Tibial nerve (tissue), 4 donors: ENCODE measurements at places on chromosomes 1 and 21.

DNA sequence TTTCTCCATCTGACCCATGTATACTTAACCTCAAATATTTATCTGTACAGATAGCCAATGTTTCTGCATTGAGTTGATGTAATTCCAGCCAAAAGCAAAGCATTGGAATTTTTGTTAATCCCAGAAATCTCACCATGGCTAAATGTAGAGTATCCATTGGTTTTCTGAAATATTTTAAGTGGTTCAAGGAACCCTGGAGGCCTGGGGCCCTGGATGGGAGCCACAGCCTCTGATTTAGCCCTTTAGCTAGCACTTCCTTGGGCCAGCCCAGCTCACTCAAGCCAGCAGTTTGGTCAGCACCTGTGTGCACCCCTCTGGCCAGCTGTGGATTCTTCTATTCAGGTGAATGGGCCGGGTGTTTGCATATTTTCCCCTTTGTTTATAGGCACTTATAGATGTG, 18.8 kb upstream of the EPS8L3 start:
- DNase-seq = no peak

DNA sequence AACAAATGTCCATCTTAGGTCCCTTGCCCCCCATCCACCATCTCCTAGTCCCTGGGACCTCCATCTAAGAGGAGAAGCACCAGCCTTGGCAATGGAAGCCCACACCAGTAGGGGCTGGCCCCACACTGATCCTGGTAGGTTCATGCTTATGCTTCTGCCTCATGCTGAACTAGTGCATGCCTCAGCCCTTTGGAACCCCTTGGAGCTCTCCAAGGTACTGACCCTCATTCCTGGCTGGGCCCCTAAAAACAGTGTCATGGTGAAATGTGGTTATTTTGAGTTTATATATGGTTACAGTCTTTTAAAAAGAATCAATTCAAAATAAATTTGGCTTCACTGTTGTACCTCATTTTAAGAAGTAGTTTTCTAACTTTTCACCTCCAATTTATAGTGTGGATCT, 108.3 kb downstream of the HIVEP3 start:
- no peak for DNase-seq

- DNase-seq = no peak
Measured at GRCh38 chr1:234206651-234207284, 166.5 kb upstream of the COA6 start.

- no peak for DNase-seq
Measured at GRCh38 chr1:205256951-205257625, 29.3 kb downstream of the TMCC2 start.

- DNase-seq = no peak
Measured at GRCh38 chr1:38502758-38503157, 356.8 kb downstream of the RRAGC start.

DNA sequence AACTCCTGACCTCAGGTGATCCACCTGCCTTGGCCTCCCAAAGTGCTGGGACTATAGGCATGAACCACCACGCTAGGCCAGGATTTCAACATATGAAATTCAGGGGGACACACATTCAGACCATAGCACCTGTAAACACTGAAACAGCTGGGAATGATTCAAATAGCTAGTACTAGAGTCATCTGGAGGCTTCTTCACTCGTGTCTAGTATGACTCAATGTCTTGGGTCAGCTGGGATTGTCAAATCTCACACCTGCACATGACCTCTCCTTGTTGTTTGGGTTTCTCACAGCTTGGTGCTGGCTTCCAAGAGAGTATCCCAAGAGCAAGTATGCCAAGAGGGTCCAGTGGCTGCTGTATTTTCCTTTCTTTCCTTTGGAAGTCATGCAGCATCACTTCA, 75.1 kb downstream of the PGM1 start:
- DNase-seq = no peak

DNA sequence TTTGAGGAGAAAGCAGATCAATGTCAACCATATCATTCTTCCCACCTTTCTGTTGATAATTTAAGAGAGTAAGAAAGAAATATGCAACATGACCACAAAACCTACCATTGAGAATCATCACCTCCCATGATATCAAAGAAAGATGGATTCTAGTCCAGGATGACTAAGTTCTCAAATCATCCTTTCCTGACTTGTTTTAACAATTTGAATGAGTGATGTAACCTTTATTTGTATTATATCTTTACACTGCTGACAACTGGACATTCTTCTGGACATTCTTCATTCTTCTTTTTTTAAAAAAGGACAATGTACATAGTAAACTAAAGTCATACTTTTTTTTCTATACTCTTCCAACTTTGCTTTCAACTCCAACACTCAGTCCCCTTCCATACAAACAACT, 9.5 kb downstream of the PSMB4 start:
- DNase-seq = no peak

DNA sequence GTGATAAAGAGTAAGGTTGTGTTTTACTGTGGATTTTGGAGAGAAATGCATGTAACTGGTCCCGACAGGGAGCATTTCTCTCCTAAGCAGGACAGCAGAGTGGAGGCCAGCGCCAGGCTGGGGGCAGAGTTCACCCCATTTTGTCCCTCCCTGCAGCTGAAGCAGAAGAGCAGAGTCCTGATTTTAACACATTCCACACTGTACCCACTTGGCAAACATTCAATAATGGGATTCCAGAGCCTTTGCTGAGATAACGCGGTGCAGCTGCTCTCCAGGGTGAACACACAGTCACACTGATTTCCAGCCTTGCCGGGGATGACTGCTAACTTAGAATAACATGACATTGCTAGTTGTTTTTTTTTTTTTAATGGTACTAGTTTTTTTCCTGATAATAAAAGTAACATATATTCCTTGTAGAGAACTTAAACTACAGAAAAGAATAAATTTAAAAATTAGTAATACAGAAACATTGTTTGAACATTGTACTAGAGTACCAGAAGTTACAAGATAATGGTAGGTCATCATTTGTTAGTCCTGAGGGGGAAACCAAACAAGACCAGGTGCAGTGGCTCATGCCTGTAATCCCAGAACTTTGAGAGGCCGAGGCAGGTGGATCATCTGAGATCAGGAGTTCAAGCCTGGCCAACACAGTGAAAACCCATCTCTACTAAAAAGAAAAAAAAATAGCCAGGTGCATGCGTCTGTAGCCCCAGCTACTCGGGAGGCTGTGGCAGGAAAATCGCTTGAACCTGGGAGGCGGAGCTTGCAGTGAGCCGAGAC, 77.2 kb downstream of the SCCPDH start:
- no peak for DNase-seq

DNA sequence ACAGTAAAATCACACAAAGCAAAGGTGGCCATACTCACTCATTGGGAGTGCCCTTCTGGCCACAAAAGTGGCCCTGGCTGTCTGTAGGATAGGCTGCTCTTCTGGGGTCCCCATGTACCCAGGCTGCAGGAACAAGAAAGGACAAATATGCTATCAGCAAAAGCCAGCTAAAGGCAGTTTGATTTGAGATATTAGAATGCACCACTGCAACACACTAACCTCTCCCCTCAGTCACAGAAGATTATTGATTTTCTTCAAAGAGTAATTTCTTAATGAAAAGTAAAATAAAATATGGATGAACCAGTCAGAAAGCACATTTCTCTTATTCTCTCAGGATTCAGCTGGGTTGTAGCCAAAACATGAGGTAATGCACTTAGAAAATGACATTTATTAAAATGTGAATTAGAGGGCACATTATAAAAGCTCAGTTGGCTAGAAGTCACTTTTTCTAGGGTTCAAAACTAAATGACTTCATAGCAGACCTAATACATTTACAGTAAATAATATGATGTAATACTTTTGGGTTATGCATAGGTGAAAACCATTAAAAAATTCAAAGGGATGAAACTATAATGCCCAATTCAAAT, 140.8 kb downstream of the LHX8 start:
- DNase-seq = no peak

GRCh38 chr1:234135501-234135900, 231.0 kb downstream of the SLC35F3 start:
- DNase-seq = no peak

- DNase-seq = no peak
Measured at GRCh38 chr1:193516755-193517388, 330.5 kb upstream of the B3GALT2 start.

DNA sequence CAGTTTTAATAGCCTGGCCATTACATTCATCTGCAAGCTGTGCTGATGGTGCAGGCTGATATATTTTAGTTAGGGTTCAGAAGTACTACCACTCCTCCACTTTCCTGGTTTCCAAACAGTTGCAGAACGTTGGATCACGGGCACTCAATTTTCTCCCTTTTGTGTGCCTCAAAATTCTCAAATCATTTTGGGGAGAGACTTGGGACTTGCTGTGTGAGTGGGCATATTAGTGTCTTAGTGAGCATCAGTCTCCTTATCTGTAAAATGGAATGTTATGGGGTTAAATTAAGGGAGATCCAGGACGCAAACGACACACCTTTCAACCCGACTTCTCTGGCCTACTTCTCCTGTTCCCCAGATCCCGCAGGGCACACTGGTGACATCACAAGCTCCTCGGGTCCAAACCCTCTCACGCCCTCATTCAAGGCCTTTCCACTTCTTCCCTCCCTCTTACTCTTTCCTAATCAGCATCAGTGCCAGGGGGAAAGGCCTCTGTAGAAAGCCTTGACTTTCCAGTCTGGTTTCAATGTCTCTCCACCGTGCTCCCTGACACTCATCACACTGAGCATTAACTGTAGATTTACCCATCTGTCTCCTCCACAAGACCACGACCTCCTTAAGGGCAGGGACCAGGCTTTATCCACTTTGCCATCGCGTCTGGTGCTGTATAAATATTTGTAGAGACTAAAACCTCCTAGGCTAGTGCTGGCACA, 1.2 kb downstream of the PIGP start:
- DNase-seq = peak; percentile 72

DNA sequence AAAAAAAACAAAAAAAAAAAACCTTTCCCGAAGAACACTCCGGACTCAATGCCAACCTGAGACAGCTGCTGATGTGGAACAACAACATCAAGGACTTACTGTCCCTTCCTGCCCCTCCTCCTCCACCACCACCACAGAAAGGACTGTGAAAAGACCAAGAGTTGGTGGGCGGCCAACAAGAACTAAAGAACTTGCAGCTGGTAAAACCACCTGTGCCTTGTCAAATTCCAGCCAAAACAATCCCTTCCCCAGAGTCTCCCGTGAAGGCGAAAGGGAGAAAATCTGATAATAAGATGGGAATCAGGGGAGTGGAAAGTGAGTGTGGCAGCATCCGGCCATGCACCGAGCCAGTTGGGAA, 88.9 kb downstream of the PROX1 start:
- peak; percentile 5 for DNase-seq

DNA sequence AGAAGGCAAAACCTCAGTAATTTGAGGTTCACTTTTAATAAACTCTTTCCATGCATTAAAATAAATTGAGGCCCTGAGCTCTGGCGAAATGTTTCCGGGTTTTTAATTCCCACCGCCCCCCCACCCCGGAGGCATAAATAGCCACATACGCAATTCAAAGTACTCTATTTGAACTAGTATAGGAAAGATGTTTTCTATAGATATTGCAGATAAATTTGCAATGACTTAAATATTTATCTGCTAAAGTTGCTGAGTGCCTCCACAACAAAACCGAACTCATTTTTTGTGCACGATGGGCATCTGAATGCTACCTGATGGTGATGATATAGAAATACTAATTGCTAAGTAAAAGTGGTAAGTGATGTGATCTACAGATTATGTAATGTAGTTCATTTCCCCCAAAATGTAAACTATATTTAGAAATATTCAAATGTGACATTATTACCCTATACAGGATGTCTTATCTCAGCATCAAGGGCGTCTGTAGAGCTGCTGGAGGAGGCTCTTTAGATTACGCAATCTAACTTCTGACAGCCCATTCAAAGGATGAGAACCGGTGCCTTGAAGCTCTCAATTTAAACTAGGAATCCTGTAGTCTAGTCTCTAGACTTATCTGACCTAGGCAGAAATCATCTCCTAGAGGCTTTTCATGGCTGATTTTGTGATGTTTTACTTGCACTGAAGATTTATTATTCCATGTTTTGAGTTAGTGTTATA, 8.5 kb downstream of the IRF2BP2 start:
- no peak for DNase-seq

DNA sequence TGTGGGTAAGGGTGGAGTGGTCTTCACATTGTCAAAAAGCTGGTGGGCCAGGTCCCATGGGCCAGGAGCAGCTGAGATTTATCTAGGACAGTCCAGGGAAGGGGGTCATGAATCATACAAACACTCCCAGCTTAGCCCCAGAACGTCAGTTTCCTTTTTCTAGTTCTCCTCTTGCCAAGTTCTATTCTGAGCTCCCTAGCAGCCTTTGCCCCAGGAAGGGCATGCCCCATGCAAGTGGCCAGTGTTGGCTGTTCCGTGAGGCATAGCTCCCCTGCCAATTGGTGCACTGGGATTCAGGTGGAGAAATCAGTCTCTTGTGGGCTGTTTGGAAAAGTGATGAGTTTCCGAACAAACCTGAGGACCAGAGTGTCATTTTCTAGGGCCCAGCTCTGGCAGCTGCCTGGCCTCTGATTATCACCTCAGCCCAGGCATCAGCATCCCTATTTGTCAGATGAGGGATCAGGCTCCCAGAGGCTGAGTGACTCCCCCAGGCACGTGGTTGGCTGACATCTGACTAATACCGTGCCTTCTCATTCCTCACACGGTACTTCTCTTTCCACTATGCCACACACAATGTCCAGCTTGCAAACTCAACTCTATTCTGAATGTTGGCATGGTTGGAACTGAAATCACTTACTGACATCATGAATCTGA, 14.2 kb upstream of the MYOM3 start:
- no peak for DNase-seq

DNA sequence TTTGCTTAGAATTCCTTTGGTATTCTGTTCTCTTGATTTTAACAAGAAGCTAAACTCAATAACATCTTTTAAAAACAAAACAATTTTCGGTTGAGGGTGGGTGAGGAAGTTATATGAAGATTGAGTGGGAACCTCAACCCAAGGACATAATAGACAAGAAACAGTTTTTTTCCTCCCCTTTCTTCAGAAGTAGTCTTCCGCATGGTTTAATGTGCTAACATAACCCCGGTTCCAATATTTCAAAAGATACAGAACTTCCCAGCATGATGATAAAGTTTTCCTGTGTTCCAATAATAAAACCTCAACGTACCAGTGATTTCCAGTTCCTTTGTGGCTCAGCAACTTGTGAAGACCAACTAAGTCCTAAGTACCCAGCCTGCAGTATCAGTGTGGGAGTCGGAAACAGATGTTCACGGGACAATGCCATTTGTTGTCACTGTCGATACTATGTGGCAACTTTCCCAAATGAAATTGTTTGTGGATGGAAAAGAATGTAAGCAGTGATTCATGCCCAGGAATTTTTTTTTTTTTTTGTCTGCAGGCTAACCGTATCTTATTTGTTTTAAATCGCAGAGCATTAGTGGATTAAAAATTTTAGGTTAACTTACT, 48.5 kb downstream of the NR5A2 start:
- no peak for DNase-seq

GRCh38 chr1:24411963-24412362, 1.6 kb downstream of the STPG1 start:
- DNase-seq = no peak

DNA sequence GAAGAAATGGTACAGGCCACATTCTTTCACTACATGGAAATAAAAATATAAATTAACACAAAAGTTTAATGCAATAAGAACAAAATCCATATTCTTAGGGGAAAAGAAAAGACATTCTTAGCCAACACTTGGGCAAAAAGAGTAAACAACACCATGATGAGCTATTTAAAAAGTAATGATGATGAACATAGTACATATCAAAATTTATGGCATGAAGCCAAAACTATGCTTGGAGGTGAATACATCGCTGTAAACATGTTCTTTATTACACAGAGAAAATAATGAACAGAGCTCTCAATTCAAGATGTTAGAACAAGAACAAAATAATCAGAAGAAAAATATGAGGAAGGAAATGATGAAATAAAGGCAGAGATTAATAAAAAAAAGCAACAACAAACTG, 158.2 kb downstream of the ZSCAN20 start:
- no peak for DNase-seq

- DNase-seq = no peak
Measured at GRCh38 chr1:191953526-191953925, 204.7 kb upstream of the RGS18 start.
